Glutamatergic neuron (in vitro differentiated cells): ENCODE measurements at places on chromosomes 12 and 14. TPM values are rescaled to one million over a fixed set of nuclear protein-coding genes. Genes with fewer than 3 reads are reported as not detected.
A peak's percentile ranks its signal among the peaks of the same experiment; 100 is the strongest.

Gene RIPK3
- total RNA-seq = not detected

Gene CIDEB
- 1.8 TPM for total RNA-seq

Gene TECPR2
- total RNA-seq = 24.5 TPM

GRCh38 chr14:74267588-74267987 is 28.3 kb downstream of the VSX2 start:
- no peak for DNase-seq

GRCh38 chr14:100790502-100791347 is 35.2 kb upstream of the MEG3 start:
- DNase-seq = no peak

DNA sequence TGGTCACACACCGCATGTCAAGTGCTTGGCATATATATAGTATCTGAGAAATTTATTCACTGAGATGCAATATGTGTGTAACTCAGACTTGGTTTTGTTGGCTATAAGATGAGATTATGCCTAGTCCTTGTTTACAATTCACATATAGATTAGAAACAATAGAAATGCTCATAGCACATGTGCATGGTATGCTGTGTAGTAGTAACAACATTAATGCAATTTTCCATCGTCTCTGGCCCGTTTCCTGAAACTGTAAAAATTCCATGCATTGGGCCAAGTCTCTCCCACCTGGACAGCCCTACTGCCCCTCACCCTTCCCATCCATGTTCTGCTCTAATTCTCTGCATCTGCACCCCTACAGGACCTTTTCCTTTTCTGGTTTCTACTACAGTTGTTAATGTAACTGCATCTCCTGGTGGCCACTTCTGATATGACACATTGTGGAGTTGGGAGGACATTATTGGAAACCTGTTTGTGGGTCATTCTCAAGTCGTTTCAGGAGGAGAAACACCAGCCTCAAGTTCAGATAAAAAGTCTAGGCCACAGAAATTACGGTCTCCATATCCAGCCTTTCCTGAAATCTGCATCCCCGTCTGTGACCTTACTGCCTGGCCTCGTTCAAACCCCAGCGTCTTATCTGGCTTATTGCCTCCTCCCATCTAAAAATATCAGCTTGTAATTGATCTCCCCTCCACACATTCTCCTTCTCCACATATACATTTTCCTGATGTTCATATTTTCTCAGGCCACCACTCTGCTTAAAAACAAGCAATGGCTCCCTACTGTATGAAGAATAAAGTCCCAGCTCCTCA is 37.5 kb downstream of the EMP1 start:
- peak; percentile 32 for DNase-seq

DNA sequence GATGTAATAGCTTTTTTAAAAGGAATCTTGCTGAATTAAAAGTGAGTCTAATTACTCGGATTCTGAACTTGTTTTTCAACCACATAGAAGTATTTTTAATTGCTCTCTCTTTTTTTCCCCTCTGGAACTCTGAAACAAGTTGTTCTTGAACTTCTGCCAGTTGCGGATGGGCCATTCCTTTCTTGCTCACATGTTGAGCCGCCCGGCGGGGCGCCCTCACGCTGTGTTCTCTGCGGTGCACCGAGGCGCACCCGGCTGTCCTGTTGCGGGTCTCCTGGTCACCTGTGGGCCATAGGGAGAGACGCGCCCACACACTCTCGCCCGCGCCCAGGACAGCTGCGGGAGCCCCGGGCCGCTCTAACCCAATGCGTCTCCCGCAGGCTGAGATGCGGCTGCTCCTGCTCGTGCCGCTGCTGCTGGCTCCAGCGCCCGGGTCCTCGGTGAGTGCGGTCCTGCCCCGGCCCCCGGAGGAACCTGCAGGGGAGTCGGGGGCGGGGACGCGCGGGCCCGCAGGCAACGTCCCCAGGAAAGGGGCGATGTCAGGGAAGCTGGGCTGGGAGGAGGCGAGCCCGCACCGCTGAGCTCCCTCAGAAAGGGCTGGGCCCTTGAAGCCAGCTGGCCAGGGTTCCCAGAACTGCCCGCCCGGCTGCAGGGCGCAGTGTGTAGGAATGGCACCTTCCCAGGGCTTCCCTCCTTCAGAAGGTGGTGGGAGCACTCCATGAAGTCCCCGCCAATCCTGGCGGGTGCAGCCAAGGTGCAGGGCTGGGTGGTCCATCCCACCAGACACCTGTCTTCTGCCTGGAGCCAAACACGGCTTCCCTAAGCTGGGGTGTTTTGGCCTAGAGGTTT is 2.3 kb downstream of the PAPLN start:
- peak; percentile 52 for DNase-seq

GRCh38 chr12:116442304-116442703 is 116.9 kb upstream of the MAP1LC3B2 start:
- no peak for DNase-seq
